T follicular helper cell (primary cell): ENCODE measurements at places on chromosomes 16 and 17.

- DNase-seq, result no peak
Observed at GRCh38 chr16:46648656-46649055, 27.5 kb upstream of the SHCBP1 start.

DNA sequence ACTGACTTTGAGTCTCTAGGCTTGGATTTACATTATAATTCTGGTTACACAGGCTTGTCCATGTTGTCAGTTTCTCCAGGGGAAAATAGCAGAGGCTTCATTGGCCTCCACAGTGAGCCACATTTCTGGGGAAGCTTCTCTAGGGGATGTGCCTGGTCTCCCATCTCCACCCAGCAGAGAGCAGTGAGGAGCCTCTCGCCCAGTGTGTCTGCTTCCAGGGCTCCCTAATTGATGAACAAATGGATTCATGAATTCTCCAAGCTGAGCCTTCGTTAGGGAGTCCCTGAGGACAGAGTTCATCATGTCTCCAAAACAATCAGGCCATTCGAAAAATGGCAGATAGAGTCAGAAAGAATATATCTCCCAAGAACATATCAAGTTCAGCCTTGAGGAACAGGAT is 162.4 kb upstream of the TOX3 start:
- no peak for DNase-seq

- no peak for DNase-seq
Observed at GRCh38 chr16:70638814-70639792, 7.3 kb upstream of the IL34 start.

GRCh38 chr16:70157477-70158260 is 15.9 kb upstream of the CLEC18C start:
- DNase-seq, result no peak
